ENCODE measurements at places on chromosomes 6 and 20.
A peak's percentile ranks its signal among the peaks of the same experiment; 100 is the strongest.

GRCh38 chr20:32877507-32877906 is 18.8 kb downstream of the EFCAB8 start:
- no peak for DNase-seq

DNA sequence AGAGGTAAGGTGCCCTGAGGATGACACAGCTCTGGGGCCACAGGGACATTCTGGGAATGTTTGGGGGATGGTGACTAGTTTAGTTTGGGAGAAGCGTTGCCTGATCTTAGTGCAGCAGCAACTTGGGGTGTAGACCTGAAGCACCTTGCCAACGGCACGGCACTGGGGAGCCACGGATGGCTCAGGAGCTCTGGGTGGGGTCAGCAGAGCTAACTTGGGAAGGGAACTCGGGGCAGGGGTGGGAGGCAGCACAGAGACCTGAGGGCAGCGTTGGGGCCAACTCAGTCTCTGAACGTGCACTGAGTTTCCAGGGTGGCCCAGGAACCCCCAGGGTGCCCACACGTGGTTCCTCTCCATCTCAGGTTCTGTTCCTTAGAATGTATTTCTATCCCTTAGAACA is 14.9 kb downstream of the THBS2 start:
- no peak for DNase-seq

DNA sequence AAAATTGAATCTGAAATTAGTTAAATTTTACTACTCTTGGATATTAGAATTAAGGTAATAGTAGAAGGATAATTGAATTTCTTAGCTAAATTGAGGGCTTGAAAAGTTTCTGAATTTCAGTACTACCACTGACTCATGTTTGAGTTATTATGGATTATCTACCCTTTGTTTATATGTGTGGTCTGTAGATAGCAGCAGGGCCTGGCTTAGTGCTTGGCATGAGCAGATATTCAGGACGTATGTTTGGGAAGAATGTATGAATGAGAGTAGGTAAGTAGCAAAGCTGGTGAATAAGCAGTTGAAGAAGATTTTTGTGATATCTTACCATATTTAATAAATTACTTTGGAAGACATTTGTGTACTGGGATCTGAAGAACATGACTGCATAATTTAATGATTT is 152.7 kb downstream of the MACROD2 start:
- DNase-seq = no peak

- no peak for DNase-seq
Observed at GRCh38 chr6:16288163-16288562, 49.8 kb downstream of the GMPR start.

DNA sequence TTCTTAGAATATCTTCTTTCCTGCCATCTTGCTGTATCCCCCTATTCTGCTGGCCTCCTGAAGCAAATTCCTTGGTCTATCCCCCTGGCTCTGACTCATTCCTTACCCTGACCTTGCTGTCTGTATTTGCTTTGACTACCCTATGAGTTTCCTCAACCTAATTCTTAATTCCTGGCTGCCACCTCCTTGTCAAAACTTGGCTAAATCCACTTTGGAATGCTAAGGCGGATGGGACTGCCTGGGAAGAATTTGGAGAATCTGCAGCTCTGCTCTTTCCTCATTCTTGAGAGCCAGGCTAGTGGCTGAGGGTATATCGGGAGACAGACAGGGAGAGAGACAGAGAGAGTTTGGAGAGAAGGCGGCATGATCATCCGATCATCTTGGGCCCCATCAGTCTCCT is 24.4 kb downstream of the CAP2 start:
- no peak for DNase-seq

DNA sequence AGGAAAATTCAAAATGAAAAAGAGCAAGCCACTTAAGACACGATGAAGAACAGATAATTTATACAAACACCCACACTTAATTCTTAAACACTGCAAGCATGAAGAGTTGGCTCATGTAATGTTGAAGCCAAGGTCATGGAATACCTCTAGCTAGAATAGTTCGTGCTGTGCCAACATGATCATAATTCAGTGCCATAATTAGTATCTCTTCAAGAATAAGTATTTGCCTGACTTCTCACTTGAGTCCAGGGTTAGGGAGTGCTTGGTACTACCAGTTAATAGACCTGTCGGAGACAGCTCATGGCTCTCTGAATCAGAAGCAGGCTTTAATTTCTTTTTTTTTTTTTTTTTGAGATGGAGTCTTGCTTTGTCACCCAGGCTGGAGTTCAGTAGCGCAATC is 206.3 kb downstream of the UNC5CL start:
- no peak for DNase-seq

DNA sequence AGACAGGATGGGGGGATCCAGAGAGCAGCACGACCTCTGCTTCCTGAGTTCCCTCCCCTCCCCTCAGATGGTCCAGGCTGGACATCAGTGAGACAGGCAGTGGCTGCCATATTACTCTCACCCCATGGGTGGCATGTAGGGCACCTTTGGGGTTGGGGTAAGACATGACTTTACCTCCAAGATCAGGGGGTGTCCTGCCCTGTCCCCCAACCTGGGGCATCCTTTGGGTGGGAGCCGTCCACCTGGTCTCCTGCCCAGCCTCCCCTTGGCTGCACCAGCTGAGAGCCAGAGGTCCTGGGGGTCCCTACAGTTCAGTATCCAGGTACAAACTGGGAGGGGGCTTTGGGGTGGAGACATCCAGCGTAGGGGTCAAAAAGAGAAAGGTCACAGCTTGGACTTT is 48.7 kb upstream of the SLCO4A1 start:
- DNase-seq = peak; percentile 17

- no peak for DNase-seq
Observed at GRCh38 chr6:43391440-43392031, 22.1 kb upstream of the ZNF318 start.

- no peak for DNase-seq
Observed at GRCh38 chr20:35560105-35560511, 18.2 kb downstream of the ERGIC3 start.

DNA sequence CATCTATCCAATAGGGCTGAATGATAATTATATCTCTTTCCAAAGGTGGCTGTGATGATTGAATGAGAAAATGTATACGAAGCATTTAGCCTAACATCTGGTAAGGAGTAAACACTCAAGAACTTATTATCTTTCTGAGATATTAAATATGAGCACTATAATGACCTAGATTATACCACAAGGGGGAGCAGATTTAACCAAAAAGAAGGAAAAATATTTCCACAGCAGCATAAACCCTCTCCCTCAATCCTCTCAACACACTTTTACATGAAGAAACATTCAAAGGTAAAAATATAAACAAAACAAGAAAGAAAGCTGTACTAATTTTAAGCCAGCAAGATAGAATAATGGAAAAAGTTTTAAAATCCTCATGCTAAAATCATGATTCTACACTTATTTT is 68.4 kb downstream of the SHPRH start:
- DNase-seq = no peak

DNA sequence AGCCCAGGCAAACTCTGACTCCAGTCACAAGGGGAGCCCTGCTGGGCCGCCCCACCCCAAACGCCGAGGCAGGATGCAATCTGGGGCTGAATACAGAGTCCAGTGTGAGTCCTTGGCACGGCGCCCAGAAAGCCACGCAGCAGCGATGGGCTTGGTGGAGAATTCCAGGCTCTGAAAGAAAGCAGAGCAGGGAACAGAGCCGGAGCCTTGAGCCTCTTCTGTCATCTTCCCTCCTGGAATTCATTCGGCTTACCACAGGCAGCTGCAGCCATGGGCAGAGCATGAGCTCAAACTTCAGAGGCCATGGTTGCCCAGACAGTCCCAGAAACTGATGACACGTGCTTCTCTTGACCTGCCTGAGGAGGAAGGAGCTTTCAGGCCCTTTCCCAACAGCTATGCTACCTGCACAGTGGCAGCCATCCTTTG is 441.1 kb upstream of the JARID2 start:
- DNase-seq = peak; percentile 59

DNA sequence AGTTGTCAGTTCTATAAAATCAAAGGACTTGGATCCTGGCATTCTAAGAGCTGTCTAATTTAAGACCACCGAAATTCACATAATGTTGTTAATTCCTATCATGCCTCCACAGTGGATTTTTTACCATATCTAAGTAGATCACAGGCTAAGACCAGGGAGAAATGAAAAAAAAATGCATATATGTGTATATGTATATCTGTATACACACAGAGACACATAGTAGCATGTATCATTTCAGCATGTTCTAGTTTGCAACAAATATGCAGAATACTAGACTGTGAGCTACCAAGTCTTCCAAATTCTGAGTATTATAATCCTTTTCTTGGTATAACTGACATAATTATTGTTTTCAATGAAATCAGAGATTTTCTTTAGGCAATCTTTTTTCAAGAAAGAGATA is 267.6 kb upstream of the TSHZ2 start:
- no peak for DNase-seq

DNA sequence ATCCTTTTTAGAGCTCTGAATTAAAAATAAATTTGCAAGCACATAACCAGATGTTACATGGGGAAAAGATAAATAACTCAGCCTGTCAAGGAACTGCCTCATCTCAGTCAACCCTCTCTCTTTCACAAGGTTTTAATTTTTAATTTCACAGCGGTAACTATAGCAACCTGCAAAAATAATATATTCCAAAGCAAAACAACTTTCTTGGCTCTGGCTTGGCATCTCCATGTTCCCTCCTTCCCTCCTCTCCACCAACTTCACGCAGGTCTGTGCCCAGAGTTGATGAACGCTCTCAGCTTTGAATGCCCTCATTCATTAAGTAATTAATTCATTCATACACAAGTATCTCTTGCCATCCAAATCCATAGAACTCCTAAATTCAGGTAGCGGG is 32.5 kb upstream of the SIRPA start:
- DNase-seq = no peak

DNA sequence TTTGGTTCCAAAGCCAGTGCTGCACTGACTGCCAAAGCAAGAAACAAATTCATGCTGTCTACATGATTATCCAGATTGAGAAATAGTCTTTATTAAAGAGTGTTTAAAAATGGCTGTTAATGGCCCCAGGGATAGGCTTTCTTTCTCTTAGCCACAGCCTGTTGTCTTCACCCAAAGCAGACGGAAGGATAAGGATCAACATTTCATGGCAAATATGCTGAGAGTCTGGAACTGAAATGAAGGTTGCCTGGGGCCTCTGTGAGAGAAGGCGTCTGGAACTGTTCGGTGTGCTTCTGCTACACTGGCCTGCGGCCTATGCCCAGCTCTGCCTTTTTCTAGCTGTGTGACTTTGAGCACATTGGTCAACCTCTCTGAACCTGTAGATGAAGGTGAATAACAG is 373.0 kb upstream of the ZFP64 start:
- DNase-seq = no peak

- no peak for DNase-seq
Observed at GRCh38 chr6:70216767-70217166, 86.1 kb downstream of the COL9A1 start.

GRCh38 chr20:58864346-58864745 is 11.8 kb downstream of the GNAS start:
- DNase-seq = no peak

DNA sequence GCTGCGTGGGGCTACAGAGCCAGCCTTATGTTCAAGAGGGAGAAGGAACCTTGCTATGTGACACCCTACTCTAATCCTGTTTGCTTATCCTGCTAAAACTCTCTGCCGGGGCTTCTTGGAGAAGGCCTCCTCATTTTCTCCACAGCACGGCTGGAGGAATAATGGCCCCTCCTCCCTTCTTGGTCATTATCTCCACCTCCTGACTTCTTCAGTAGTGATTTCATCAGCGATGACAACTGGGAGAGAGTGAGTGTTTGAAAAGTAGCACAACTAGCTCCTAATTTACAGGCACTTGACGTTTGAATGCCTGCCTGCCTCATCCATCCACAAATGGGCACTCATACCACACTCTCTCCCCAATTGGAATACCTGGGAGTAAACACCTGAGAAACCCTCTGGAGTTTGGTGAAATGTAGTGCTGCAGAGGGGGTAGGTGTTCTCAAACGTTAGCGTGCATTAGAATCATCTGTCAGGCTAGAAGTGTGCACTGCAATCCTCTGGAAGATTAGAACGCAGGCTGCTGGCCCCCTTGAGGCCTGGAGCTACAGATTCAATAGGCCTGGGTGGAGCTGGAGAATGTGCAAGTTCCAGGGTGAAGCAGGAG is 148.5 kb downstream of the FOXC1 start:
- no peak for DNase-seq

DNA sequence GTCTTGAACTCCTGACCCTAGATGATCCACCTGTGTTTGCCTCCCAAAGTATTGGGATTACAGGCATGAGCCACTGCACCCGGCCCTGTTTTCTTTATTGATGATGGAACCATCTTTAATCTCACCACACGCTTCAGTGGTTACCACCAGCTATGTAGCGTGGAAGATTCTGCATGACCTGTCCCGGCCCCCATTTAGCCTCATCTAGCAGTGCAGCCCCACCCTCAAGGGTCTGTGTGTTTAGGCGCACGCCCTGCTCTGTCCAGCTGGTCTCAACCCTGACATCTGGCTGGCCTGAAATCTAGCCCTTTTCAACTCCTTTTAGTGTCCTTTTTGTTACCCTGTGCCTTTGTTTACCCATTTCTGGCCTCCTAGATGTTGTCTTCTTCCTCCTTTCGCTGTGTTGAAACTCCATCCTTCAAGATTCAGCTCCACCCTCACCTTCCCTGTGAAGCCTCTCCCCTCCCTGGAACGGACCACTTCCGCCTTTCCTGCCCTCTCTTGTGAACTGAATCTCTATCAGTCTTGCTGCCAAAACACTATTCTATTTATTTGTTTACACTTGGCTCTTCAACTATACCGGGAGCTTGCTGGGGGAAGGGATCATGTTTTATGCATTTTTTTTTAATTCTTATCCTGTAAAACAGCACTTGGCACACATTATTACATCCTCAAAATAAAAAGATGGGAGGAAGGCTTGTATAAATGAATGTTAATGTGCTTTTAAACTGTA is 101.0 kb upstream of the MTHFD1L start:
- DNase-seq = no peak

GRCh38 chr6:106939208-106939607 is 35.3 kb downstream of the CD24 start:
- DNase-seq = no peak

- no peak for DNase-seq
Observed at GRCh38 chr6:28413681-28414080, 14.1 kb upstream of the ZSCAN12 start.

DNA sequence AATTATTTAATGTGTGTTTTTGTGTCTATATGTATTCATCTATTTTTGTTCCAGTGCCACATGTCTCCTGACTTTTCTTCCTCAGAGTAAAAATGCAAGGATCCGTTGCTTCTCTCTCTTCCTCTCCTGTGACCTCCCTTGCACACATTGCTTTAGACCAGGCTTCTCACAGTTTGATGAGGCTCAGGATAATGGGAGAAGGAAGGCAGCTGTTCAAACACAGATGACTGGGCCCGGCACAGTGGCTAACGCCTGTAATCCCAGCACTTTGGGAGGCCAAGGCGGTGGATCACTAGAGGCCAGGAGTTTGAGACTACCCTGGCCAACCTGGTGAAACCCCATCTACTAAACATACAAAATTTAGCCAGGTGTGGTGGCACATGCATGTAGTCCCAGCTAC is 241.9 kb downstream of the SAMD5 start:
- DNase-seq = no peak

DNA sequence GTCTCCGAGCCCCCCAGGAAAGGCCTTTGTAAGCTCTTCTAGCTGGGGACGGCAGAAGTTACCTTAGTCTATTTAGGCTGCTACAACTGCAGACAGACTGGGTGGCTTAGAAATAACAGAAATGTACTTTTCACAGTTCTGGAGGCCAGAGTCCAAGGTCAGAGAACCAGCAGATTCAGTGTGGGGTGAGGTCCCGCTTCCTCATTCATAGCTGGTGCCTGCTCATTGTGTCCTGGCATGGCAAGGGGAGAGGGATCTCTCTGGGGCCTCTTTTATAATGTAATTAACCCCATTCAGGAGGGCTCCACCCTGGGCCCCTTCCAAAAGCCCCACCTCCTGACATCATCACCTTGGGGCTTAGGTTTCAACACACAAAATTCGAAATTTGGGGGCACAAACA is 315.1 kb downstream of the CDH4 start:
- no peak for DNase-seq

- no peak for DNase-seq
Observed at GRCh38 chr6:11769811-11770545, 8.6 kb downstream of the ADTRP start.
